ENCODE measurements at places on chromosomes 5 and 9.

DNA sequence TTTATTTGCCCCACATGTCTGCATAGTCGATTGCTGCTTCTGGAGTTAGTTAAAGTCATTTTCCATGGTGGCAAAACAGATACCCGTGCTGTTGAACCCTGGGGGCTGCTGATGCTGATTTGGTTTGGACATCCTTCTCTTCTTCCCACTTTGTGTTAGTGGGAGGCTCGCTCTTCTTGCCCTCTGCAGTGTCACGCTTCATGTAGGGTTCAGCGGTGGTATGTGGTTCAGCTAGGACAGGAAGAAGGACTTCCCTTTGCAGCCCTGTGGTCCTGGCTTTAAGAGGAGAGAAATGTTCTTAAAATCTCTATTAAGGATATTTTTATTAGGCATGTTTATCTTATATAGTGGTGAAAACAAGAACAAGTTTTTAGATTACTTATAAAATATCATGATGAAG is 36.2 kb downstream of the SLC36A1 start:
- no peak for DNase-seq

GRCh38 chr5:23035555-23036090 is 182.5 kb upstream of the CDH12 start:
- no peak for DNase-seq

GRCh38 chr9:24553183-24553552 is 7.5 kb upstream of the IZUMO3 start:
- DNase-seq, result no peak

- no peak for DNase-seq
These were observed 338.9 kb upstream of the GRIA1 start for GRCh38 chr5:153151558-153151957.

DNA sequence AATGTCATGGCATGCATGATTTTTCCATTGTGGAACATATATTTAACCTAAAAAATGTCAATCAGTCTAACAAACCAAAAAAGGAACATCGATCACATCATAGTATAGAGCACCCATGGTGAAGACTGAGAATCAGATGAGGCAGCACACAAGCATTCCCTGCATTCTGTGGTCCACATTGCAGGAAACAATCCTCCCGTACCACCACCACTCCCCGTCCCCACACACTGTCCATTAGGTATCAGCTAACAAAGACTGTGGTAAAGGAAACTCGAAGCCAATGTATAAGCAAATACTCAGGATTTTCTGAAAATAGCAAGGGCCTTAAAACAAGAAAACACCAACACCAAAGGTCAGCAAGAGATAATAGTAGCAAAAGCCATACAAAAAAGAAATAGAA is 1104.4 kb upstream of the SEMA6A start:
- DNase-seq, result no peak

GRCh38 chr5:17305964-17306725 is 88.7 kb downstream of the BASP1 start:
- DNase-seq, result no peak

DNA sequence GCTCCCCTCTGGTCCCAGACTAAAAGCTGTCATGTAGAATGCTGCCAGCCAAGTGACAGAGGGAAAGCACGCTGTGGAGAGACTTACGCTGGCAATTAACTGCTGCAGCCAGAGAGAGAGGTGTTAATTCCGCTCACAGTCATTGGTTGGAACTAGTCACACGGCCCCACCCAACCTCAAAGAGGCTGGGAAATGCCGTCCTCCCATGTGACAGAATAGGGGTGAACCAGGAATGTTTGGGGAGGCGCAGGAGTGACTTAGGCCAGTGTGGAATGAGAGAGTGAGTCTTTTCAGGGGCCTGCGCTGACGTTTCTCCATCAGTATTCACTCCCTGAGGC is 87.6 kb downstream of the AMBP start:
- DNase-seq, result no peak

DNA sequence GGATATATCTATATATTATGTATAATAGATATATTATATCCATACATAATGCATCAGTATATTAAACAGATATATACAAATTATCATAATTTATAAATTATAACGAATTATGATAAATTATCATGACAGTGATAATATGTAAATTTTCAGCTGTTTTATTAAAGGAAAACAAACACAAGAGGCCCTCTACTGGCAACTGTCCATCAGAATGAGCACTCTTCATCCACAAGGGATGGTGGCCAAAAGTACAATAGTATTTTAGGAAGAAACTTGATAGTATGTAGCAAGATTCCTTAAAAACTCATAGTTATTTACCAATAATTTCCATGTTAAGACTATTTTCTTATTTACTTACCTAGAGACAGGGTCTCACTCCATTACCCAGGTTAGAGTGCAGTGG is 113.3 kb upstream of the LPAR1 start:
- DNase-seq, result no peak
